ENCODE measurements at places on chromosomes 3 and 15.

DNA sequence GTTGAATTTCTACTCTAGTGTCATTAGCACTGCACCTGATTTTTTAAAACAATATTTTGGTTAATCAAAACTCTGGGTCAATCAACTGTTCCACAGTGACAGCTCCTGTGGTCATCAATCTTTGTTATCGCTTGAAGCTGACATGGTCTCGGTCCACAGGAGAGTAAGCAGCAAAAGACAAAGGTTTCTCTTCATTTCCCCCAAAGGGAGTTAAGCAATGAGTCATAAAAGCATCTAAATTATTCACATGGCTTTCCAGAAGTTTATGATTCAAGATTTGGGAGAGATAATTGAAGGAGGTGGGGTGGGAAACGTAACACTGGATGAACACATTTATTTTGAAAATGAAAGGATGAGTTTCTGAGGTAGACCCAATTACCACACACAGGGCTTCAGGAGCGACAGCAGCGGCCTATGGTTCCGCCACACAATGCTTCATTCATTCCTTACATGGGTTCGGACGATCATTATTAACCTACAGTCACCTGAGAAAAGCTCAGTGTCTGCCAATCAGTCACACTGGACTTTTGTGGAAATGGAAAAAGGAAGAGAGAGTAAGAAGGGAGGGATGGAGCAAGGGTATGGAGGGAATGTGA, 505.1 kb downstream of the FHIT start:
- DNase-seq, result no peak

- no peak for DNase-seq
These were observed 177.9 kb downstream of the ARPP21 start for GRCh38 chr3:35817216-35817615.

DNA sequence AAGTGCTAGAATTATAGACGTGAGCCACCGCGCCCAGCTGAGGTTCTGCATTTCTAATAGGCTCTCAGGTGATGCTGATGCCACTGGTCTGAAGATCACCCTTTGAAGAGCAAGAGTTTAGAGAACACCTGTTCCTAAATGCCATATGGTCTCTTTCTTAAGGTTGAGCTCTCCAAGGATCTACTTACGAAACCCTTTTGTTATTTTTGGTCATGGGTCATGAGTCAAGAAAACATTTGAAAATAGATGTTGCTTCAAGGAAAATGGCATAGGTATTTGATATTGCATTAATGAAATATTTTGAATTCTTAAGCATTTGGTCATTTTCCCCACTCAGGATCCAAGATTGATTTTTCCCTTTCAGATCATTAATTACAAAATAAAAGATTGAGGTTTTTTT, 74.7 kb upstream of the SOX2 start:
- no peak for DNase-seq

DNA sequence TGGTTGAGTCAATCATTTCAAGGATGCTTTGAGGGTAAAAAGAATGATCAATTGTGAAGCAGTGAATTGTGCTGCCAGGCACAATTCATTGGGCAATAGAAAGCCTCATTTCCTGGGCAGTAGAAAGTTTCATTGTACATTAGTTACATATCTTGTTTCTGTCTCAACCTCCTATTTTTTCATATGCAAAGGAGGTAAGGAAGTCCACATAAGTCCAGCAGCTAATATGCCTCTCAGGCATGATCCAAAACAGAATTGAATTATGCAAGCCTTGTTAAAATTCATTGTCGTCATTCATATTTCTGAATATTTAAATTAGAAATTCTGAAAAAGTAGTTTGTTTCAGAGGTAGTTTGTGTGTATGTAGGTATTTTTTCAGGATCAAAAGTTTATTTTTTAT, 65.8 kb downstream of the TFRC start:
- no peak for DNase-seq

DNA sequence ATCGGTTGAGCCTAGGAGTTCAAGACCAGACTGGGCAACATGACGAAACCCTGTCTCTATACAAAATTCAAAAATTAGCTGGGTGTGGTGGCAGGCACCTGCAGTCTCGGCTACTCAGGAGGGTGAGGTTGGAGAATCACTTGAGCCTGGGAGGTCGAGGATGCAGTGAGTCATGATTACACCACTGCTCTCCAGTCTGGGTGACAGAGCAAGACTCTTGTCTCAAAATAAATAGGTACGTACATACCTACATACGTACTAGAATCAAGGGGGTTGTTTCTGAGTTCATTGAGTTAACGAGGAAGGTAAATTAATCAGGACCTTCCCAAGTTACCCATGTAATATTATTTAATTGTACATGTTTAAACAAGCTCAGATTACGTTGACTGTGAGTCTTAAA, 97.5 kb downstream of the CHL1 start:
- DNase-seq, result no peak

DNA sequence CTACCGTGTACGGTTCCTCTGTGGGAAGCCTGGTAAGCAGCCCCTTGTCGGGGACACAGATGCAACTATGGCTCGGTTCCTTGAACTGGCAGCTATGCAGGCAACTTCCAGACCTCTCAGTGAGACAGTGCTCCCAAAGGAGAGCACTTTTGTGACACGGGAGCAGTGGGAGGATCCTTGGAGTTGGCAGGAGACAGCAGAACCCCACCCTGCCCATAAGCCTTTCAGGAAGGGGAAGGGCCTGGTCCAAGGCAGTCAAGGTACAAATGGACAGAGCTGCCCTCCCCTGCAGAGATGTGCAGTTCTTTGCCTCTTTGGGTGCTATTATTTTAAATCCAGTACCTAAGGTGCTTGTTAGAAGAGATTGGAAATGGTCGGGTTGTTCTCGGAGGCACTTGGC, 94.5 kb downstream of the MESD start:
- no peak for DNase-seq

DNA sequence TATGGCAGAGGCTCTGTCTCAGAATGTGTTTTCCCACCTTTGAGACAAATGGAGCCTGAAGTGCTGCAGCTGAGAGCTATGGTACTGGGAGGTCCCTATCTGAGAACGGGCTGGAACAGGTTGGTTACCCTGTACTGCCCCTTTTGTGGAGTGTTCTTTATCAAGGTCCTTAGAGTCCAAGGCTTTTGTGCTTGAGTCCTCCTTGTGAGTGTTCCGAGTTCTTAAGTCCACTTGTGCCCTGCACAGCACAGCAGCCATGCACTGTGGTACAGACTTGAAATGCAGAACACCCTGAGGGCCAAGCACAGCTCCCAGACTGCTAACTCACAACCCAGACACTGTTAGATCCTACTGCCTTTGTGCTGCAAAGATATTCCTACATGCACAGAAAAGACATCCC, 67.8 kb downstream of the ARHGAP31 start:
- no peak for DNase-seq

DNA sequence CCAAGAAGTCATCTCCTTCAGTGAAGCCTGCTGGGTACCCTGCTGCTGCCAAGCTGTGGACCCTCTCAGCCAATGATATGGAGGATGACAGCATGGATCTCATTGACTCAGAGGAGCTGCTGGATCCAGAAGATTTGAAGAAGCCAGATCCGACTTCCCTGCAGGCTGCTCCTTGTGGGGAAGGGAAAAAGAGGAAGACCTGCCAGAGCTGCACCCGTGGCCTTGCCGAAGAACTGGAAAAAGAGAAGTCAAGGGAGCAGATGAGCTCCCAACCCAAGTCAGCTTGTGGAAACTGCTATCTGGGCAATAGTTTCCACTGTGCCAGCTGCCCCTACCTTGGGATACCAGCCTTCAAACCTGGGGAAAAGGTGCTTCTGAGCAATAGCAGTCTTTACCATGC, 13.7 kb upstream of the ANP32A start:
- DNase-seq, result no peak

DNA sequence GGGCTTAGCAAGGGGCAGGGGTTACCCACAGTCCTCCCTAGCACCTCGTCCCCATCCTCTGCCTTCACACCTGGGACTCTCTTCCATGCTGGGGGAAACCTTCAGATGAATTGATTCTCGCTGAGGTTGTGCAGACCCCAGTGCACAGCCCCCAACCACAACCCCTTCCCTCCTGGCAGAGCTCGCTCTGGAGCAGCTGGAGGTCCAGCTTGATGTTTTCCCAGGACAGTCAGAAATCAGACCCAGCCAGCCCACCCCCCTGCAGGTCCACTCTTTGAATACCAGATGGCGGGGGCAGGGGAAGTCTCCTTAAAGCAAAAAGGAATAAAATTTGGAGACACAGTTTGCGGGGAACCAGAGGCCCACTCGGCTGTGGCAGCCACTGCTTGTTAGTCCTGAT, 234.4 kb downstream of the XXYLT1 start:
- no peak for DNase-seq

GRCh38 chr3:128112357-128112968, 11.1 kb downstream of the RUVBL1 start:
- peak; percentile 65 for DNase-seq

DNA sequence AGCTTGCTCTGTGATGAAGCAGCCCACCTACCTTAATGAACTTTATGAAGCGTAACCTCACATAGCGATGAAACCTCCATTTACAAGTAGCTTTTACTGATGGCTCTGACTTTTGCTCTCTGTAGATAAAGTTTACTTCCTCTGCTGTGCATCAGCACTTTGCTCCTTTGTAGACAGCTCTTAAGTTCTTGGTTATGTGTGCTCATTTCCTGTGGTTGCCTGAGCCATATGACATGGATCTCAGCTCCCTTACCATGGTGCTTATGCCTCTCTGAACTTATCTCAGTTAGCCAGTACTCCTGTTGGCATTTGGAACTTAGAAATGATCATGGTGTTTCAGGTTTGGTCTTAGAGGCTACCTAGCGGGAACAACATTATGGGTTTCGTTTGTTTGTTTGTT, 7.8 kb downstream of the MFSD1 start:
- no peak for DNase-seq

GRCh38 chr3:10335871-10336622, 15.1 kb upstream of the SEC13 start:
- DNase-seq, result no peak

DNA sequence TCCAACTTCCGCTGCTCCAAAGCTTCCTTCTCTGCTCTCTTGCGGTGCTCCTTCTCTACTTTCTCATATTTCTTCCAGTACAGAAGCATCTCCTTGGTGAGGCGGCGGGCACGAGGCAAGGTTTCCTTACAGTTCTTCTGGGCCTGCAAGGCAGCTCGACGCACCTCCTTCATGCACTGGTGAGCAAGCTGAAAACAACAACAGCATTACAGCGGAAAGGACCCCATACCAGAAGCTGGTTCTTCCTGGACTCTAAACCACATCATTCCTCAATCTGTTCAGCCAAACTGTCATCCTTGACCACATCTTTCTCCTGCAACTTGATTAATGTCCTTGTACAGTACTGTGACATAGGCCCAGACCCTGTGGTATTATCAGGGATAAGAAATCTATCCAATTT, 36.4 kb downstream of the INO80 start:
- DNase-seq, result no peak

- no peak for DNase-seq
These were observed 303.4 kb upstream of the DNAJC19 start for GRCh38 chr3:181292984-181293383.

DNA sequence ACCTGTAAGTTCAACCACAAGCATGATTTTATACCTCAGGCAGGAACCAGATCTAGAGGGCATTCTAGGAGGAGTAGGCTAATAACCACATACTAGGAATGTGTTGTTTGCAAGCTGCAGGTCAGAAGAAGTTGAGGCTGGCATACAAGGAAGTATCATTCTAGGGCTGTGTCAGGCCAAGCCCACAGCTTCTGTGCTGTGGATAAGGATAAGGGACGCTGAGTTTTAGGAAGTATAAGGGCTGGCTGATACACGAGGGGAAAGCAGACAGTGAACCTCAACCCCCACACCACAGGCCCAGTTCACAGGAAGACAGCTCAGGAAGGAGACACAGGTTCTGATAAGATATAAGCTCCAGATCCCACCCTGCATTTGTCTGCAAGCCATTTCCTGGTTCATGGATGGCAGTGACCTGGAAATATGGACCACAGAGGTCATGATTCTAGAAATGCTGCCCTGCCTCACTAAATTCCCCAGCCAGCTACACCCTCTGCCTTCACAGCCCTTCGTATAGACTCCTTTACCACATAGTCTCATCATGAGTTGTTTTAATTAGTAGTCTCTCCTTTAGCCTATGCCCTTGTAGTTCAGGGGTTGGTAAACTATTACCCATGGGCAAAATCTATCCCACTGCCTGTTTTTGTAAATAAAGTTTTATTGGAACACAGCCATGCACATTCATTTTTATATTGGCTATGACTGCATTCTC, 260.7 kb downstream of the OPA1 start:
- no peak for DNase-seq

DNA sequence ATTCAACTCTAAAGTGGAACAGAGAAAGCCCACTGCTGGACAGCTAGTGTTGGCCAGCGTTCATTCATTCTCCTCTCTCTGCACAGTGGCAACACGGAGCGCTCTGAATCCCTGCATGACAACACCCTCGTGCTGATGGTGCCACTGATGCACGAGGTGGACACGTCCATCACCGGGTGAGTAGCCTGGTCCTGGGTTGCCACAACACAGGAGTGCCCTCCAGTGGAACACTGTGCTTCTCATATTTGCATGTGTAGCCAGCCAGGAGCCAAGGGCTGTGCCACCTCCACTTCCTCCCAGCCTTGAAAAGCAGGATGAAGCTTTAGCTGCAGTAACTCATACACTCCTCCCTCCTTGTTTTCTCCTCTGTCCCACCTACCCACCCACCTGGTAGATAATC, 120.0 kb upstream of the CTDSPL start:
- DNase-seq, result no peak

DNA sequence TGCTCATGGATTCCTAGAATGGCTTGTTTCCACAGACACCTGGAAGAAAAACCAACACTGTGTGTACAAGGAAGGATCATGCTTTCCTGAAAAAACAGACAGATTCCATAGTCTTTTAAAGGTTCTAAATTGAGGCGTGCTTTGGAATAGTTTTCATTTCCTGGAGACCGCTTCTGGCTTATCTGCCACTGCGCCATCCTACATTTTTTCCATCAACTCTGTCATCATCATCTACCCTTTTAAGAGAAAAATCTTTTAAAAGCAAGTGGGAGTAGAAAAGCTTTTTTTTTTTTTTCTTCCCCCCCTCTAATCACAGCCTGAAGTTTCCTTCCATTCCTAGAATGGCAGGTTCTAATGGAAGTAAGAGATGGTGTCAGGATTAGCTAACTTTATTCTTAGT, 379.4 kb upstream of the C2CD4B start:
- no peak for DNase-seq

DNA sequence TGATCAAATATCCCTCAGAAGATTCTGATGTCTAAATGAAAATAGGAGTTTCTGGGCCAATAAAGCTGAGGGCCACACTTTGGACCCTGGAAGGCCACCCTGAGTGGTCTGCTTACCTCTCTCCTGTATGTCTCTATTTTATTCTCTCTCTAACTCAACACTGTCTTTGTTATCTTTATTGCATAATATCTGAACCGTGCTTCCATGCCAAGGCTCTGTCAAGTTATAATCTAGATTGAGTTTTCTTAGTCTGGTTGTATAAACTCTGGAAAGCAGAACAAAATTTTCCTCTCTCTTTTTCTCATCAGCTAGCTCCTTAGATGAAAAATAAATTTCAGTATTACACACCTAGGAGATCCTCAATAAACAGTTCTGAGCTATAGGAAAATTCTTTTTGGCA, 36.2 kb upstream of the ACTL6A start:
- DNase-seq, result no peak
